Fibroblast of skin of left quadriceps (primary cell): ENCODE measurements at places on chromosomes 2 and 18.

DNA sequence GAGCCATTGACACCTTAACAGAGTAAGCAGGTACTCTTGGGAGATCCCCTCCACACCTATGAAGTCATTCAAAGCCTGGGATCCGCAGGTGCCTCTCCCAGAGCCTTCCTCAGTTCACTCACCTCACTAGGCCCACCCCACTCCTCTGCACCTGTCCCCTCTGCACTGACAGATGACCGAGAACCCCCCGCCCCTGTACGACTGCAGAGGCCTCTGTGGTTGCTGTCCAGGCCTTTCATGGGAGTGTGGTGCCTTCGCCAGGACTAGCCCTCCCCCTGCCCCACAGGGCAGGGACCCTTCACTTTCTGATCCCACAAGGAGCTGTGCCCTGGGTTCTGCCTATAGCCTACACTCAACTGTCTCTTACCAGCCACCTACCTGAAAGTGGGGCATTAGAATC, 238.5 kb downstream of the ZBTB7C start:
- no peak for DNase-seq

DNA sequence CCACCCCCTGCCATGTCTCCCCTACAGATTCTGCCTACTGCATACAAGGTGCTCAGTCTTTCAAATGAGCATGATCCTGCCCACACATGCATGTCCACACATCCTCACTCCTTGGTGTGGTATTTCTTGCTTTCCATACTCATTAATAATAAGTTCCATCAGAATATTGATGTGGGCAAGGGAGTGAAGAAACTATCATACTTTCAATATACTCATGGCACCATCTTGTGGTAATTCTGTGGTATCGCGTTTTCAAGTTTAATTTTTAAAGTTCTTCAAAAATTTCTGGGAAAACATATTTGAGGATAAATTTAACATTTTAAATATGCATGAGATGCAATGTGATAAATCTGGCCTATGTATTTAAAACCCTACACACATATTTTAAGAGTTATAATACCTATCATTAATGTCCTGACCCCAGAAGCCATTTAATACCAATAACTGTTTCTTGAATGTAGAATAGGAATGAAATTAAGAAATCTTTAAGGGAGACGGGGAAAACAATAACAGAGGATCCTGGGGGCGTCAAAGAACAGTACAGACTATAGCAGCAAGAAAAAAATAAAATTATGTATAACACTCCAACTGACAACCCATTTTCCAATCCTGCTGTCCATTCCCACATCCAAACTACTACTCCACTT, 110.1 kb downstream of the ZNF385B start:
- DNase-seq = no peak

DNA sequence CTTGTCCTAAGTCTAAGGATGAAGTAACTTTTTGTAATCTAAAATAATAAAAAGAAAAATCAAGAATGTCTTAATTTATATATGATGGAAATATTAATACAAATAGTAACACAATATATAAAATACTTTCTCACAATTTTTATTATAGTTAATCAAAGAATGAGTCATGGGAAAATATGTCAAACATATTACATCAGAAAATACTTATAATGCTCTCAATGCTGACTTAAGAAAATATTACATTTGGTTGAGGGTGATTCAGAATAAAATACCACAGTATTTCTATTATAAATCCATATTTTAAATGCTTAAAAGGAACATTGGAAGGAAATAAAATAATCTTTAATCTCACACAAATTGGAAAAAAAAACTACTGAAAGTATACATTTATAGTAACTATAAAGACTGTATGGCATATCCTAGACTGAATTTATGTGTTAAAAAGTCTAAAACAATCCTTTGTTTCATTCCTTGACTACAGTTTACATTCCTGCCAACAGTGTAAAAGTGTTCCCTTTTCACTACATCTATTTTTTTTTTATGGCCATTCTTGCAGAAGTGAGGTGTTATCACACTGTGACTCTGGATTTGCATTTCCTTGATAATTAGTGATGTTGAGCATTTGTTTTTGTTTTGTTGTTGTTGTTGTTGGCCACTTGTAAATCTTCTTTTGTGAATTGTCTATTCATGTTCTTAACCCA, 1573.5 kb upstream of the ACVR2A start:
- DNase-seq = no peak

DNA sequence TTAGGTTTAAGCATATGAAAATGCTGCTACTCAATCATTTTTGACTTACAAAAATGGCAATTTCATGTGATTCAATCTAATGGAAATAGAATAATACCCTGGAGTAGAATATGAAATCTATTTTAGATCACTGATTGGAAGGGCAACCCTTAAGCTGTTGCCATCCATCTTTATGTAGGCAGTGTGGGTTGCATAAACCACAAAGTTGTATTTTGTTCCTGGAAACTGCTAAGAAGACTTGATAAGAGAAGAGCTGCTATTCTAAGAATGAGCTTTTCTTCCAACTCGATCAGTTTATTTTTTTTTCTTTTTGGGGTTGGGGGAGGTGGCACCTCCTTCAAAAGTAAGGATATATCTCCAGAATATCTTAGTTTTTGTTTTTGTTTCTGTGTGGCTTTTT, 60.2 kb downstream of the CAVIN2 start:
- no peak for DNase-seq

GRCh38 chr2:186575856-186576255, 14.0 kb upstream of the ITGAV start:
- no peak for DNase-seq

GRCh38 chr2:235669983-235670962, 176.4 kb downstream of the AGAP1 start:
- peak; percentile 35 for DNase-seq

- no peak for DNase-seq
Measured at GRCh38 chr2:135768863-135769262, 27.2 kb downstream of the UBXN4 start.

DNA sequence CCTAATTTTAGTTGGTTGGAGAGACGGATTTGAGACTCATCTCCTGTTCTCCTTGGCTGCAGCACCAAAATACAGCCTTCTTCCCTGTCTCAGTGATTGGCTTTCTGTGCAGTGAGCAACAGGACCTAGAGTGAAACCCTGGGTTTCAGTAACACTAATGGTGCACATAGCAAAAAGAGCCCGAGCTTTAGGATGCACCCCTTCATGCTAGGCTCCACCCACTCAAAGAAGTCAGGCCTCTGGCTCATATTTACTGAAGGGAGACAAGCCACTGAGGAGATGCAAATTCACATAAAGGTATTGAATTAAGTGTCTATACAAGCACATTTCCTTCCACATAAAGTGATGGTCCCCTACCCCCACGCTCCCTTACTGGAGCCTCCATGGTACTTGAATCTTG, 131.9 kb upstream of the CHAC2 start:
- DNase-seq = no peak

GRCh38 chr2:102245266-102246151, 58.7 kb downstream of the IL1RL2 start:
- peak; percentile 33 for DNase-seq

DNA sequence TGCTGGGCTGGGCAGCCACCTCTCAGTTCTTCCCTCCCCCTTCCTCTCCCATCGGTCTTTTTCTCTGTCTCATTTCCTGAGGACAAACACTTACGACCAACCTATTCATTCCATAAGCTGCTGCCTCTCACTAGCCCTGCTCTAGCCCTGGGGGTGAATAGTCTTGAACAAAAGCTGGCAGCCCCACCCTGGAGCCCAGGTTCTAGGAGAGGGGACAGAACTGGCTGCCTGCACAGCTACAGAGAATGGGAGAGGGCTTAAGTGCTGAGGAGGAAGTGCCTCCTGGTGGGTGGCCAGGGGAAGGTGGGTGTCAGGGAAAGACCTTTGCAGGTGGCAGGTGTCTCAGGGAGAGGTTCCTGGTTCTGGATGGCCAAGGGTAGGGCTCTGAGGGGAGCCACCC, 22.8 kb downstream of the ANO7 start:
- DNase-seq = no peak

- no peak for DNase-seq
Measured at GRCh38 chr18:10053861-10054260, 140.0 kb downstream of the VAPA start.

DNA sequence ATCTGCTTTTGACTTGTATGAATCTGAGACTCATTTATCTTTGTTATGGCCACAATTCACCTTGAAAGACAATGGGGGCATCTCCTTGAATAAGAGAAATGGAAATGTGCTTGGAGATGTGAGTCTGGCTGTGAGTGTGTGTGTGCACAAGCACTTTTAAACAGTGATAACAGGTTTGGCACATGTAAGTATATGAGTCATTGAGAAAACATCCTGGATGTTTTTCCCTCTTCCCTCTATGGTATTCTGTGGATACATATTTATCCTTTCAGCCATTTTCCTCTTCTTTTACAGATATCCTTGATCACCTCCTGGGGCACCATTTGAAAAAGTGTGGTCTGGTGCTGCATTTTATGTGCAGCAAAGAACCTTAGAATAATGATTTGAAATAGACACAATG, 317.3 kb upstream of the THUMPD2 start:
- DNase-seq = peak; percentile 52

DNA sequence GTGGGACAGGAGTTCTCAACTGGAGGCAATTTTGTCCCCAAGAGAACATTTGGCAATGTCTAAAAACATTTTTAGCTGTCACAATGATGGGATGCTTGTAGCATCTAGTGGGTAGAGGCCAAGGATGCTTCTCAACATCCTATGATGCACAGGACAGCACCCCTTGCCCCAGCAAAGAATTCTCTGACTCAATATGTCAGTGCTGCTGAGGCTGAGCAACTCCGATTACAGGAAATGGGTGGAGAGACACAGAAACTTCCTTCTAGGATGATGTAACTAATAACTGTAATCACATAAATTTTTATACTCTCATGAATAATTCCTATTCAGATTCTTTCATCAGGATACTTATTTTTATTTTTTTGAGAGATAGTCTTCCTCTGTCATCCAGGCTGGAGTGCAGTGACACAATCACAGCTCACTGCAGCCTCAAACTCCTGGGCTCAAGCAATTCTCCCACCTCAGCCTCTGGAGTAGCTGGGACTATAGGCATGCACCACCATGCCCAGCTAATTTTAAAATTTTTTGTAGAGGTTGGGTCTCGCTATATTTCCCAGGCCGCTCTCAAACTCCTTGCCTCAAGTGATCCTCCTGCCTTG, 120.3 kb upstream of the ACAA2 start:
- DNase-seq = no peak

DNA sequence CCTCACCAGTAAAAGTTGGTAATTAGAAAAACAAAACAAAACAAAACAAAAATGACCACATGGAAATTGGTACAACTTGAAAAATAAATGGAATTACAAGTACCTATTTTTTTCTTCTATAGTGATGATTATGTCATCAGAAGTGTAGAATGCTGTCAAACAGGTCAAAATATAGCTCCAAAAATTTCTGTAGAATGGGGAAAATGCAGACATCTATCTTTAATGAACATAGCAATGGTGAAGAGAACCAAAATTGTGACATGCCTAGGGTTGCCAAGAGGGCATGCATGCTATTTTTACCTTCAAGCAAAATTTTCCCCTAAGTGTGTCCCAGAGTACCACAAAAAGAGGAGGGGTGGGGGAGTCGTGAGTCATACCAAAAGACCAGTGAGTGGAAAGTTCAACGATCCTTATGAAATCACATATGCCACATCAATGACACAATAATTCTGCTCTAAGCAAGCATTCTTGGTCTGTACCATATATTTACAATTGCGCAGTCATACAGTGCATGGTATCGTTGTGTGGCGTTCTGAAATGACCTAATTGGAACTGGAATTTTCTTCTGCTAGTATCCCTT, 1436.4 kb downstream of the SUCLG1 start:
- DNase-seq = no peak

- DNase-seq = peak; percentile 43
Measured at GRCh38 chr2:27735263-27735904, 36.1 kb upstream of the MRPL33 start.

- peak; percentile 80 for DNase-seq
Measured at GRCh38 chr2:152385650-152386049, 50.7 kb downstream of the FMNL2 start.

- DNase-seq = no peak
Measured at GRCh38 chr2:30488012-30488659, 41.1 kb downstream of the LCLAT1 start.

DNA sequence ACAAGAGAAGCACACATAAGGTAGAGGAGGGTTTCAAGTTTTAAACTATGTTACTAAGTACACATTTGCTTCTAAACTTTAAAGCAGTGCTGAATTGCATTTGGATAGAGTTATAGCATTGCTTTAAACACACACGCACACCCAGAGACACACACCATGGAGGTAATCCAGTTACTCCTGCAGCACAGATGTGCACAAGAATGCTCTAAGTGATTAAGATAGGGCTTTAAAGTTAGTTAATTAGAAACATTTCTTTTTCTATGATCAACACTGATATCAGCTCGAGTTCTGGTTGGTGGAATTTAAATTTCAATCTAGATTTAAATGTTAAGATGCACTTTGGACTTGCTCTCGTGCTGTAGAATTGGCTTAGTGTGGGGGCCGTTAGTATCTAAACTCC, 492.3 kb downstream of the ZEB2 start:
- DNase-seq = no peak

DNA sequence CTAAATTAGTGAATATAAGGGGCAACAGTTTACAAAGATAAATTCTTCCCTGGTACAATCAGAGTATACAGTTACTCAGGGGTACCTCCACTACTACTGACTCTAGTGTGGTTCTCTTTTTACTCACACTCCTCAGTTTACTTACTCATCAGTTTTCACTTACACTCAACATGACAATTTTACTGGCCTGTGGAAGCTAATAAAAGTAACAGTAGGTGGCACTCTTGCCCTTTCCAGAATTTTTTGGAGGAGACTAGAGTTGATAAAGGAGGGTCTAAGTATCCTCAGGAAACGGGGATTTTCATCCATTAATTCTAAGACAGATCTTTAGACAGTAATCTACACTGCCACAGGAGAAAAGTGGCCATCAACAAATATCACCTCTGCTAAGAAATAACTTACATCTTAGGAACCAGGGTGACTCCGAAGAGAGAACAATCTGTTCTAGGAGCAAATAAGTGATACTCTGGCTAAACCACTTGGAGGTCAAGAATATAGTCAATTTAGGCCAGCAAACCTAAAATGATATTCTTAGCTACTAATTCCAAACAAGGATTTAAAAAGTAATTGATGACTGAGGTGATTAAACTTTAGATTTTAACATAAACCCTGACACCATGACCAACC, 61.3 kb downstream of the ATL2 start:
- peak; percentile 46 for DNase-seq

GRCh38 chr2:214716811-214717560, 92.5 kb downstream of the BARD1 start:
- DNase-seq = no peak

GRCh38 chr2:54504866-54505265, 48.7 kb downstream of the SPTBN1 start:
- DNase-seq = no peak

DNA sequence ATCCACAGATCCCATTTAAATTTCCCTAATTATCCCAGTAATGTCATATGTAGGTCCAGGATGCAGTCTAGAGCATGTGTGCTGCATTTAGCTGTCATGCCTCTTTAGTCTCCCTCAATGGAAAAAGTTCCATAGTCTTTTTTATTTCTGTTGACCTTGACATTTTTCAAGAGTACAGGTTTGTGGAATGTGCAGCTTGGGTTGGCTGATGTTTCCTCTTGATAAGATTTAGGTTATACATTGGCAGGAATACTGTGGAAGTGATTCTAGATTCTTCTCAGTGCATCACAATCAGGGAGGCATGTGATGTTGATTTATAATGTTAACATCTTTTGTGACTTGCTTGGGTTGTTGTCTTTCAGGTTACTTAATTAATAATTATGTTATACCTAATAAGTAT, 42.5 kb downstream of the PPM1B start:
- DNase-seq = no peak

GRCh38 chr2:160287476-160287875, 87.4 kb upstream of the ITGB6 start:
- DNase-seq = no peak

GRCh38 chr2:12697617-12698016, 19.1 kb upstream of the TRIB2 start:
- no peak for DNase-seq
